ENCODE measurements at places on chromosomes 4 and X. TPM values are rescaled to one million over a fixed set of nuclear protein-coding genes. Genes with fewer than 3 reads are reported as not detected.

ZRSR2 gene
- total RNA-seq = 8.0 TPM

NOA1 gene
- total RNA-seq = 12.0 TPM

SUPT20HL1 gene
- total RNA-seq = not detected

DRP2 gene
- total RNA-seq = 0.10 TPM

PDCL2 gene
- total RNA-seq = not detected

HOPX gene
- not detected for total RNA-seq

PFKFB1 gene
- not detected for total RNA-seq

USO1 gene
- total RNA-seq = 39.9 TPM

TEX13C gene
- total RNA-seq = 0.28 TPM

ADGRG2 gene
- total RNA-seq = 6.5 TPM

AMBN gene
- 0.17 TPM for total RNA-seq

RTL9 gene
- 0.03 TPM for total RNA-seq

CXorf49 gene
- not detected for total RNA-seq

CT45A5 gene
- not detected for total RNA-seq

LDB2 gene
- not detected for total RNA-seq

TLR1 gene
- 0.60 TPM for total RNA-seq

HDX gene
- 9.0 TPM for total RNA-seq

All from A172 (cell line).